ENCODE measurements at places on chromosomes 2 and 18.
A peak's percentile ranks its signal among the peaks of the same experiment; 100 is the strongest.

GRCh38 chr18:23169673-23170044, 34.4 kb downstream of the CABLES1 start:
- DNase-seq, result no peak

- DNase-seq, result no peak
Observed at GRCh38 chr18:35514283-35514682, 16.5 kb upstream of the INO80C start.

- no peak for DNase-seq
Observed at GRCh38 chr2:200748779-200749178, 62.9 kb upstream of the BZW1 start.

- no peak for DNase-seq
Observed at GRCh38 chr2:183552716-183553115, 428.5 kb downstream of the NUP35 start.

GRCh38 chr2:150606380-150607060, 119.1 kb upstream of the RND3 start:
- DNase-seq, result no peak

DNA sequence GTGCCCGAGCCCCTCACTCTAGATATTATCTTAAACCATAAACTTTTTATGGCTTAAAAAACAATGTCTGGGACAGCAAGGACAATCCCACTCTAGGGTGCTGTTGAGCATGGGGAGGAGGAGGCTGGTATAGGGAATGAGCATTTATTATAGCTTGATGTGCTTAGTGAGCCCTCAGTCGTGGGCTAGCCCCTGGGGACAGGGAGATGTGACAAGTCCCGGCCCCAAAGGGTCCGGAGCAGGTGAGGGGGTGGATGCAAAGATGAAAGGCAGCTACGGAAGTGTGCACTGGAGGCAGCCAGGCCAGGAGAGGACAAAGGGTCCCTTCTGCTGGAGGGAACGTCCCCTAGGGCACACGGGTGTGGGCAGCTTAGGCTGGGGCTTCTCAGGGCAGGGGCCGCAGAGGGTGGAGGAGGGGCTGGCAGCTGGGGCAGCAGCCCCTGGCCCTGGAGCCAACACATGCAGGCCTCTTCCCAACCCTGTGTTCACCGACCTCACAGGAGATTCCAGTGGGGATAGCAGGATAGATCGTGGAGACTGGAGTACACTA, 106.3 kb upstream of the GPC1 start:
- DNase-seq, result no peak

GRCh38 chr18:60163622-60164021, 209.0 kb downstream of the MC4R start:
- DNase-seq, result no peak

DNA sequence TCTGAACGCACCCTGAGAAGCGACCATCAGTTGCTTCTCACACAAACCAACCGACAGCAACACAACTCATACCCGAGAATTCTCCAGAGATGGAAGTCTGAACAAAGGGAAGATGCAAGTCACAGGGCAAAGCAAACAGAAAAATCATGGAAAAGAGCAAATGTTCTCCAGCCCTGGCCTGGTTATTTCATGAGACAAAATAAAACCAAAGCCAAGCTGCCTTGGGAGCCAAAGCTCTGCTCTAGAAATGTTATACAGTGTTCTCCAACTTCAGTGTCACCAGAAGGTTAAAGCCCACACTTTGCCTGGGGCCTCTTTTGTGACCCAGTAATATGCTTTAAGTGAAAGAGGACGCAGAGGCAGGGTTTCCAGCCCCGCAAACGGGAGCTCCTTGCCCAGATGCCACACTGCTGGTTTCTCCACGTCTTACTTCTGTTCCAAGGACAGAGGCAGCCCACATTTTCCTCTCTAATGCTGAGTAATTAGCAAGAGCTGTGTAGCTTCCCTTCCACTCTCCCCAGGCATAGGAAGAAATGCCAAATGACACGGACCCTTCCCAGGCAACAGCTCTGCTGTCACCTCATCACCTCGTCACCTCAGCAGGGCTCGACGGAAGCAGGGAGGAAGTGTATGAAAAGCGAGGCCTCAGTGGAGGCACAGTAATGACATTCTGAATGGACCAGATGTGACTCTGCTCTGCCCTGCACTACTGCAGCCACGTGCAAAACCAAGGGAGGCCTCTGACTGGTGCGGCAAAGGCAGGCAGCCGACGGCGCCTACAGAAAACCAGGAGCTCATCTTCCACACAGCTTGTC, 64.7 kb downstream of the FBXO15 start:
- no peak for DNase-seq

DNA sequence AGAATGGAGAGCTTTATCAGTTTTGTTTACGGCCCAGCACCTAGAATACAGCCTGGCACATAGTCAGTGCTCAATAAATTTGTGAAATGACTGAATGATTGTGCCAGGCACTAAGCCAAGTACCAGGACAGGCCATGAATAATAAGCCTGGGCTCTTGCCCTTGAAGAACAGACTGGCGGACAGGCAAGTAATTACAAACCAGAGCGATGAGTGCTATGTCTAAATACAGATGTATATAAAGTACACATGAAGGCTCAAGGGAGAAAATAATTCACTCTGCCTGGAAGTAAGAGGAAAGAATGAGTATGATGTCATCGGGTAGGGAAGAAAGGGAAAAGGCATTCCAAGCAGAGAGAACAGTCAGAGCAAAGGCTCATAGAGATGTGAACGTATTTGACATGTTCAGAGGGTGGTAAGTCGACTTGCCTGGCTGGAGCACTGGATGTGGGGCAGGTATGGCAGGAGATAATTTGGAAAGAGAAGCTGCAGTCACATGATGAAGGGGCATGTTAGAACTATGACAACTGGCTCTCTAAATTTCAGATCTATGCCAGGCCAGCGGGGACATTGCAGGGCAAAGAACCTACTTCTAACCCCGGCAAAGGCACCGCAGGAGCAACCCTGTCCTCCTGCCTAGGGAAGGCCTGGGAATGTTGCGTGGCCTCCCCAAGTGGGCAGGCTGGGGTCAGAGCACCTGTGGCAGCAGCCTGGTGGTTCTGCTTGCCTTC, 119.1 kb upstream of the STPG4 start:
- DNase-seq, result peak; percentile 61

DNA sequence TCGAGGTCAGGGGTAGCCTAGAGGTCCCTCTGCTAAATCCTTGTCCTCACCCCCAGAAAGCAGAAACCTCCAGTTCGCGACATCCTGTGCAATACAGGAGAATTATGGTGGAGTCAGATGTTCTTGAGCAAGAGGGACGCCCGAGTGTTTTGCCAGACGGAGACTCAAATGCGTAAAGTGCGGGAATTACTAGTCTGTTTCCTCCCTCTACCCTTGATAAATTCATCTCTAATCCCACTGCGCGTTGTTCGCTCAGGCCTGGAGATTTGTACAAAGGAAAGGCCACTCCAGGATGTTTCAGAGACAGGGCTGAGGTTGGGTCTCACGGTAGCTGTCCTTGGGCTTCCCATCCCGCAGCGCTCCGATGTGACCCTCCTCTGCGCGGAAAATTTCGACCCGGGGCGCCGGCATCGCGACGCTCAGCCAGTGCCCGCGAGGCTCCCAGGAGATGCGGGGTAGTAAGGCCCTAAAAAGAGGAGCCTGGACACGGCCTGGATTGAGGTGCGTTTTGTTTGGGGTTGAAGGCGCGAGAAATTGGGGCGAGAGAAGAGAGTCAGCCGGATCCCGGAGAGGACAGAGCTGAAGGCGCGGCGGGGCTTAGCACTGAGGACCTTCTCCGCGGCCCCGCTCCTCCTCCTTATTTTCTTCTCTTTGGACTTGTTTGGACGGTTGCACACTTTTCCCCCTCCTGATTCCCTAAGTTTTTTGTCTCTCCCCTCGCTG, 2.6 kb upstream of the NEUROD1 start:
- DNase-seq, result no peak

GRCh38 chr2:217848351-217848957, 154.3 kb downstream of the TNS1 start:
- no peak for DNase-seq

- DNase-seq, result no peak
Observed at GRCh38 chr2:7738596-7738995, 821.4 kb downstream of the RNF144A start.

DNA sequence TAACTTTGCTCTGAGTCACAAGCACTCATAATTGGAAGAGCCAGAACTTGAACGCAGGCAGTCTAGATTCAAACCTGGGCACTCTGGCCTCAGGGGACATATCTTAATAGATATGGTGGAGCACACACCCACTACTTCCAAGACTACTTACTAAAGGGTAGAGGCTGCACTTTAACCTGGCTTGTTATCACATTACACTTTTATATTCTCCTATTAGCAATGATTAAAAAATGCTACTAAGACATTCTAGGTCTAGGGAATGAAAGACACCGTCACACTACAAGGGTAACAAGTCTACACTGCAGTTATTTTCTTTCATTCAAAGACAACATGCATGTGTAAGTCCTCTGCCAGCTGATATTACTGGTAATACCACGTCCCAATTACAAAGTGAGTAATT, 258.8 kb downstream of the ZNF521 start:
- DNase-seq, result no peak

GRCh38 chr18:3180325-3180724, 39.4 kb downstream of the MYOM1 start:
- no peak for DNase-seq

DNA sequence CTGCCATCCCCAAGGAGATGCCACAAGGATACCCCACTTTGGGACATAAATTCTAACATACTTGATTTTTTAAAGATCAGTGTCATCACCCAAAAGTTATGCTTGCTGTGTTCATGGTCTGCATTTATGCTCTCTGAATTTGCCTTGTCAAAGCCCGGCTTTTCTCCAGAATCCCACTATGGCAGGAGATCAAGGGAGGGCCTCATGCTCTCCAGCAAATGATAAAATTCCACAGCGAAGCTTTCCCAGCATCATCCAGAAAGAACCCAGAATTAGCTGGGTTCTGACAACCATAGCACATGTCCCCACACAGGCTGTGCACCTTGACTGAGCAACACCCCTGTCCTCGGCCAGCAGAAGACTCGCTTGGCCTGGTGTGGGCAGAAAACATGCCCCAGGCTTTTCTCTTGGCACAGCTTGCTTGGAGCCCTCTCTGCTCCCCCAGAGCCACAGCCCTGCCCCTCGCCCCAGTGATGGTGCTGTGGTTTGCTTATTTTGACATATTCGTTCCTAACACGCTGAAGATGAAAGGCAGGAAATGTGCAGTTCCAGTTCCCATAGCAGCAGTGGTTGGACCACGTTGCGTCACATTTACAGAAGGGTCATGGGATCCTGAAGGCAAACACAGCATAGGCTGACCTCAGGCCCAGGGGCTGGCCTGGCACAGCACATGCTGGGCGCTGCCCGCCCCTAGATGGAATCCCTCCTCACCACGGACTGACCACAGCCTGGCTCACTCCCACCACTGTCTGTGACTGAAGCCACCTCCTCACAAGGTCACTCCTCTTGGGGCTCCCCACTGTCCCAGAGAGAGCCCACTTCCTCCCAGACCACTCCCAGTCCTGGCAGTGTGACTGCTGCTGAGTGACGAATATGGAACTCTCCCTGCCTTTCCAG, 14.1 kb upstream of the CHRNA1 start:
- no peak for DNase-seq

- DNase-seq, result no peak
Observed at GRCh38 chr18:63648241-63648640, 4.2 kb upstream of the SERPINB4 start.

- no peak for DNase-seq
Observed at GRCh38 chr2:102028470-102028869, 36.7 kb downstream of the IL1R2 start.

- no peak for DNase-seq
Observed at GRCh38 chr18:63002803-63003445, 287.6 kb downstream of the PHLPP1 start.

DNA sequence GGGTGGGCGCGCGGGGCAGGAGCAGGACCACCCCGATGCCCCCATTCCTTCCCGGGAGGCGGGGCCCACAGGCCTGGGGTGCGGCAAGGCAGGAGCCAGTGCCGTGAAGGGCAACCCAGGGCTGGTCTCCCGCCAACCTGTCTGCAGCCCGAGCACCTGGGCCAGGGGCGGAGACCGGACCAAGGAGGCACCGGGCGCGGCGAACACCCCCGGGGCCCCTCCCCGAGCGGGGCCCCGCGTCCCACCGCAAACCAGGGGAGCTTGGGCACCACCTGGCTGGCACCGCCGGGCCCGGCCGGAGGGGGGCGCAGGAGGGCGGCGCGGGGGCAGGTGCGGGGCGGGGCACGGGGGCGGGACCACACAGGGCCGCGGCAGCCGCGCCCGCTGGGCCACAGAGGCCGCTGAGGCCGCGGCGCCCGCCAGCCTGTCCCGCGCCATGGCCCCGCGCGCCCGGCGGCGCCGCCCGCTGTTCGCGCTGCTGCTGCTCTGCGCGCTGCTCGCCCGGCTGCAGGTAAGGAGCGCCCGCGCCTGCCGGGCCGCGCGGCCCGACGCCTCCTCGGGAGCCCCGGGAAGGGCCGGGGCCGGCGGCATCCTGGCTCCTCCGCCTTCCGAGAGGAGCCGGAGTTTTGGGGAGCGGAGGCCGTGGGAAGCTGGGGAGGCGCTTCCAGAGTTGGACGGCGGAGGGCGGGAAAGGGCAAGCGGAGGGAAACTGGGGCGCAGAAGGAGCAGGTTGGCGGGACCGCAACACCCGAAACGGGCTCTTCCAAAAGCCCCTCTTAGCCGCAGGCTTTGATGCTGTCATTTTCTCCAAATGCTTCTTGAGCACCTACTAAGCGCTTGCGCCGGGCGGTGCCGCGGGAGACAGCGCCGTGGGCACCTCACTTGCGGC, at the start of gene TNFRSF11A:
Gene TNFRSF11A (plus strand): TSS at position 394 of the 889 bp plus-strand sequence. CDS start 43 bp downstream, at position 437.
- DNase-seq, result no peak

DNA sequence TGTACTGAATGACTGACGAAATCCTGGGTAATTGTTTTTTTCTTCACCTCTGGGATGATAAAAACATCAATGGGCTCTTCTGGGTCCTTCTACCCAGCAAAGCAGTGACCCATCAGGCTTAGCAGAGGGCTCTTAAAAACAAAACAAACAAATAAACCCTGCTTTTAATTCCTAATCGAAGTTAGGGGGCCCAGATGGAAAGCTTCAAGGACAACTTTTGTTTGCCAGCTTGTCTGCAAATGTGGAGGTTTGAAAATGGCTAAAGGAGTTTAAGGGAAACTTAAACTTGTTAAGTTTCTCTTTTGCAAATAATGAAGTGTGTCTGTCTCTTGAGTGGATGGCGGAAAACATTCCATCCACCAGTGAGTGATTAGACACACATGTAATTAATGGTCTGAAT, 327.2 kb downstream of the SATB2 start:
- no peak for DNase-seq

- no peak for DNase-seq
Observed at GRCh38 chr2:191066197-191066918, 52.4 kb upstream of the STAT1 start.

DNA sequence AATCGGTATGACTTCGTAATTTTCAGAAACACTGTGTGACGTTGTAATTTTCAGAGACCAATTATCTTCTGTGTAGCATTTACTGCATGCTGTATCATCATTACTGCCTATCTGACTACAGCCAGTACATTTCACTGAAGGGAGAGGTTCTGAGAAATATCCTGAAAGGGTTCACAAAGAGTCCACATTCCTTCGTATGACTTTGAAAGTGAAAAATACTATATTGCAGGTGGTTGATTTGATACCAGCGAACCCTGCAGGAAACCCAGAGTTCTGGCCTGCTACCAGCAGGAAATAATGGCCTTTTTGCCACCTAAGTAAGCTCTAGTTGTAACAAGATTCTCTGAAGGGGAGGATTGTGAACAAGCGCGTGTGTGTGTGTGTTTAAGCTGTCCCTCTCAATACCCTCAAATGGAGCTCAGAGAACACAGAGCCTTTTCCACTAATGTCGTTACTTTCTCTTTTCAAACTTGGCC, 155.5 kb downstream of the ARHGAP28 start:
- peak; percentile 51 for DNase-seq

GRCh38 chr2:10124538-10125045, 2.1 kb downstream of the RRM2 start:
- peak; percentile 79 for DNase-seq

Data from muscle of arm (tissue), 14 donors.